ENCODE measurements at places on chromosomes 13 and 19.

DNA sequence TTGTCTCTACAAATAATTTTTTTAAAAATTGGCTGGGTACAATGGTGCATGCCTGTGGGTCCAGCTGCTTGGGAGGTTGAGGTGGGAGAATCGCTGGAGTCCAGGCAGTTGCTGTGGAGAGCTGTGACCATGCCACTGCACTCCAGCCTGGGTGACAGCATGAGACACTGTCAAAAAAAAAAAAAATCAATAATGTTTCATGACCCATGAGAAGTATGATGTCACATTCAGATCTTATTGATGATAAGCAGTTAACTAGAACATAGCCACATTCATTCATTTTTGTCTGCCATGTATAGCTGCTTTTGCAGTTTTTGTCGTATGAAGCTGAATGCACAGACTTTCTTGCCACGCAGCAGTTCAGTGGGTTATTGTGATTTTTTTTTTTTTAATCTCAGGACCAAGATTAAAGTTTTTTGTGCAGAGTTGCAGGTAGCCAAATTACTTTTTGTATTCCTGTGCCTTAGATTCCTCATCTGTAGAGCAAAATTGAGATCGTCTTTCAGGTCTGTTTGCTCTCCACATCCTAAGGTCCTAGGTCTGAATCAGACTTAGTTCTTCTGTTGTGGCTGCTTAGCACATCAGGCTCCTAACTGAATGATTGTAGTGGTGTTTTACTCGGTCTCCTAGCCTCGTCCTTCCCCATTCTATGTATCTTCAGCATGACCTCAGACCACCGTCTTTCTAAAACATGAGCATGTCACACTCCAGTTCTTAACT, 145.2 kb downstream of the GGACT start:
- DNase-seq = no peak

GRCh38 chr19:10631874-10632273, 6.5 kb downstream of the SLC44A2 start:
- no peak for DNase-seq

GRCh38 chr19:35080613-35081170, 34.9 kb upstream of the FXYD3 start:
- no peak for DNase-seq

DNA sequence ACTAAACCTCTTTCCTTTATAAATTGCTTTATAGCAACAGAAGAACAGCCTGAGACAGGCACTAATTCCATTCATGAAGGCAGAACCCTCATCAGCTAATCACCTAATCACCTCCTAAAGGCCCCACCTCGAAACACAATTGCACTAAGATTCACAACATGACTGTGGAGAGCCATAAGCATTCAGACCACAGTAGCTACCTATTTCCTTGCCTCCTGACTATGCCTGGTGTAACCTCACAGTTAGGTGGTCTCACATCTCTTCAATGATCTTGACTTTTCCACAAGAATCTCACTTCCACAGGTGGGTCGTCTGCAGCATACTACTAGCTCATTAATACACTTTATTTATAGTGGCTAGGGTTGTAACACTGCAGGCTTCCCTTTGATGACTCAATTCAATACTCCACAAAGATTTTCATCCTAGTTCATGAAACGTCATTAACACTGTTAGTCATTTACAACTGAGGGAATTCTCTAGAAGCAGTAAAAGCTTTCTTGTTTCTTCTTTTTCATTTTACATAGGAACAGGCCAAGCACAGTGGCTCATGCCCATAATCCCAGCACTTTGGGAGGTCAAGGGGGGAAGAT, 27.1 kb downstream of the STK24 start:
- no peak for DNase-seq

GRCh38 chr19:47340477-47341208, 8.5 kb upstream of the DHX34 start:
- no peak for DNase-seq

- no peak for DNase-seq
These were observed 235.9 kb downstream of the KLF12 start for GRCh38 chr13:73898276-73898675.

DNA sequence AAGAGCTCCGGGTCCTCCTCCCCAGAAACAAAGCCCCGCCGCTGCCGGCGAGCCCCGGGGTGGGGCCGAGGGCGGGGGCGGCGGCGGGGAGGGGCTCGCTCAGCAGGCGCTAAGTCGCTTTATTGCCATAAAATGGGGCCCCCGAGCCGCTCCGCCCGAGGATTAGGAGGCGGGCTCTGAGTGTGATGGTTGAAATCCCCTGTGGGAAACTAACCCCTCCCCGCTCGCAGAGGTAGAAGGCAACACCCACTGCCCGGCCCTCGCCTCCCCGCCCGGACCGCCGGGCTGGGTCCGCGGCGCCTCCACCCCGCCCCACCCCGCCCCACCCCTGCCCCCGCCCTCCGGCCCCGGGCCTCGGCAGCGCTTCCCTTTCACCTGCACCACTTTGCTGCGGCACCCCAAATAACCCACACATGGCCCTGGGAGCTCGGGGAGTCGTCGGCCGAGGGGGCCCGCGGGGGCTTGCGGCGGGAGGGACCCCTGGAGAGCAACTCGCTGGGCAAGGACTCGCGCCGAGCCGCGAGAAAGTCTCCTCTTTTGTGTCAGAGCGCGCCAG, at the start of gene KLF12:
TSS of gene KLF12 (minus strand) at position 184 of the 556 bp plus-strand sequence.
- peak; percentile 95 for DNase-seq

- no peak for DNase-seq
These were observed 2850.4 kb upstream of the PCDH20 start for GRCh38 chr13:64266024-64266423.

GRCh38 chr13:24168392-24168750, 7.9 kb downstream of the SPATA13 start:
- no peak for DNase-seq

GRCh38 chr13:85194482-85194881, 604.7 kb downstream of the SLITRK6 start:
- DNase-seq = no peak

- no peak for DNase-seq
These were observed 54.0 kb downstream of the ALOX5AP start for GRCh38 chr13:30789166-30789862.

DNA sequence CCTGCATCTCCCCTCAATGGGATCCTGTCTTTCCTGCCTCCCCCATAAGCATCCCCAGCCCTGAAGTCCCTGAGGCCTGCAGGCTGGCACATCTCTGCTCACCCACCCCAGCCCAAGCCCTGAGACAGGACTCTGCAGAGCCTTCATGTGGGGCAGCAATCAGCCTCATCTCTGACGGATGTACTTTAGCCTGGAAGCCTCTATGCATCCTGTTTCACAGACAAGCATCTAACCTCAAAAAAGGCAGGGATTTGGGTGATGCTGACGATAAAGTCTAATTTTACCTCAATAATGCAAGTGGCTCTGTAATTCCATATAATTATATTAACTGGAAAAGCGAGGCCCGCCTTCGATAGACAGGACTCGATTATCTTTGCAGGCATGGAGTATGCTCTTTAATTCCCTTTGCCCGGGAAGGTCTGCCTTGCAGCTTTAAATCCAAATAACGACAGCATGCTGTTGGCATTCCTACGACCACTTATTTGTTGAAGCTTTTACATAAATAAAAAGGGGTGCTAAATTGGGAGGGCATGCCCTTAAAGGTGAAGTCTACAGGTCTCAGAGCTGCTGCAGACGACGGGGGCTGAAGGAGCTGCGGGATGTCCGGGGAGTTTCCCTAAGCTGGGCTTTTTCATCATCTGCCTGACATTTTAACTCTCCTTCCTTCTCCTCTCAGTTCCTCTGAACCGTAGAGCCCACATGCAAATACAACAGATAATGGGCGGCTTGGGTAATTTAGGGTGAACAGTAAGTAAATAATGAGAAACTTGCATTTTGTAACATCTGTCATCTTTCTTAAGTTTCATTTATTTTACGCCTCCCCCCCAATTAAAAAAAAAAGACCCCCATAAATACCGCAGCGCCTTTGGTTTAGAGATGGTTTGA, 211.5 kb downstream of the URI1 start:
- peak; percentile 66 for DNase-seq

DNA sequence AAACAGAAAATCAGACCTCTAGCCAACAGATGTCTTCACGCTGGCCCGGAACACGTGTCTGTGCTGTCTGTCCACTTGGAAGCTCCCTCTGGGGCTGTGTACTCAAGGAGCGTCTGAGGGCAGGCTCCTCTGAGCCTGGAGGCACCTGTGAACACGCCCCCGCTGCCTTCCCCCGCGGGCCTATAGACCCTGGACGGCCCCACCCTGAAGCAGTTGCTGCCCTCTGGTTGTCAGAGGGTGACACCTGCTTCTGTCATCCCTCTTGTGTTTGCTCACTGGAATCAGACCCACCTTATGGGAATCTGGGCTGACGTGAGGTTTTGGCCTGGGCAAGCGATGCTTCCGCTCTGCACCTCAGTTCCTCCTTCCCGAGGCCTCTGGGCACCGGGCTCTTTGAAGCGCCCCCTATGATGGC, 19.2 kb downstream of the EPN1 start:
- DNase-seq = no peak

DNA sequence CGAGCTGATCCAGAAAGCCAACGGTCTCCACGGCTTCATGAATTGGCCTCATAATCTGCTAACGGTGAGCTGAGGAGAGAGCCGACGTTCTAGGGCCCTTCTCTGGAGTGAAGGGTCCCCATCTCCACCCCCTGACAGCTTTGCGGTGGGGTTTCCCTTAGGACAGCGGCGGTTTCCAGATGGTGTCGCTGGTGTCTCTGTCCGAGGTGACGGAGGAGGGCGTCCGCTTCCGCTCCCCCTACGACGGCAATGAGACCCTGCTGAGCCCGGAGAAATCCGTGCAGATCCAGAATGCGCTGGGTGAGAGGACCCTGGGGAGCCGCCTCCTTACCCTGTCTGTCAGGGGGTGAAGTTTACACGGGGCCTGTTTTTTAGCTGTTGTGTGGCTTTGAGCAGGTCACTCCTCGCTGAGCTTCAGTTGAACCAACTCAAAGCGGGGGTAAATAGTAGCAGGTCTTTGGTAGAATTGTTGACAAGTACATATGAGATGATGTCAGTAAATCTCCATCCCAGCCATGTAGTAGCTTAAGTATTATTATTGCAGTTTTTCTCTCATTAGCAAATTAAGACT, 801 bp downstream of the QTRT1 start:
- no peak for DNase-seq

DNA sequence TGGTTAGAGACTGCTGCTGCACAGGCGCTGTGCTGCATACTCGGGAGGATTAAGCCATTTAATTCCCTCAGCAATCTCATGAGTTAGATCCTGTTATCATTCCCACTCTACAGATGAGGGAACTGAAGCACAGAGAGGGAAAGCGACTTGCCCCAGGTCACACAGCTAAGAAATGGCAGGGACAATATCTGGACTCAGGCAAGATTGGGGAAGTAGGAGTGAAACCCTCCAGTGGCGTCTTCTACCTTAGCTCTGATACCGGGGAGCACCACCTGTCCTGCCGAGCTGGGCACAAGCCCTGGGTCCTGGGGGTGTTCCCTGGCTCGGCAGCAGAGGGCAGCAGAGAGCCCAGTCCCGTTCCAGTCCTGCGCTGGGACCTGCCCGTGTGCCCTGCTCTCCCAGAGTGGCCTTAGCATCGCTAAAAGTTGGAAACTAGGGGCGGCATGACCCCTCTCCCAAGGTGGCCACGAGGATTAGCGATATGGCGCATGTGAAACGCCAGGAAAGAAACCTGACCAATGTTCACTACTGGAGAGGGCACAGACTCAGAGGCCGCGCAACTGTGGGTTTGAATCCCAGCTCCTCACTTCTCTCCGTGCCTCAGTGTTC, 20.5 kb downstream of the CYTH2 start:
- DNase-seq = peak; percentile 44

DNA sequence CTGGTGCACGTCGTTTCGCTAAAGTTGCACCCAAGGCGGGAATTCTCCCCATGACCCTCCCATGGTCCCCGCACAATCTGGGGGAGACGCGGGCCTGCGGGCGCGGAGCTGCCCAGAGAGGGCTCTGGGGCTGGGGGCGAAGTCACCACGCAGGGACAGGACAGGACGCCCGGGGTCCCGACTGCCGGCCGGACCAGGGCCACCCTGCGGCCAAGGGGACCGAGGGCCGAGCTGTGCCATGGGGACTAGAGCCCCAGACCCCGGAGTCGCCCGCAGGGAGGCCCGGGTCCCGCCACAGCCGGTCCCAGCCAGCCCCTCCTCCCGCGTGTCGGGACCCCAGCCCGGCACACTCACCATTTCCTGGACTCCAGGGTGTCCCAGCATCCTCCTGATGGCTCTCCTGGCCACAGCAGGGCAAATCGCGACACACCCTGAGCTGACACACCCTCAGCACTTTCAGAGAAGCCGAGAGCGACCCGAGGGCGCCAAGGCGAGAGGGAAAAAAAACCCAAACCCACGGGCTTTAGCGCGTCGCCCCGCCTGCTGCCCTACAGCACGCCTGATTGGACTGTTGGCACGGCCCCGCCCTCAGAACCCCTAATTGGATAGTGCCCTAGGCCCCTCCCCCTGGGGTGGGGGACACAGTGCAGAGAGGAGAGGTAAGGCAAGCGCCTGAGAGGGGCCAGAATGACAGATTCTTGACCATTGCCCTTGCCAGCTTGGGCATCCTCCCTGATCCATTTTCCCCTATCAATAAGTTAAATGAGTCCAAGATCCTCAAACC, 28.6 kb downstream of the ZNF44 start:
- no peak for DNase-seq

- DNase-seq = no peak
These were observed 88.2 kb downstream of the STK24 start for GRCh38 chr13:98488736-98489135.

GRCh38 chr13:52112591-52112990, 16.3 kb downstream of the NEK5 start:
- no peak for DNase-seq

- DNase-seq = no peak
These were observed 1.3 kb downstream of the PMIS2 start for GRCh38 chr19:35587321-35587720.

DNA sequence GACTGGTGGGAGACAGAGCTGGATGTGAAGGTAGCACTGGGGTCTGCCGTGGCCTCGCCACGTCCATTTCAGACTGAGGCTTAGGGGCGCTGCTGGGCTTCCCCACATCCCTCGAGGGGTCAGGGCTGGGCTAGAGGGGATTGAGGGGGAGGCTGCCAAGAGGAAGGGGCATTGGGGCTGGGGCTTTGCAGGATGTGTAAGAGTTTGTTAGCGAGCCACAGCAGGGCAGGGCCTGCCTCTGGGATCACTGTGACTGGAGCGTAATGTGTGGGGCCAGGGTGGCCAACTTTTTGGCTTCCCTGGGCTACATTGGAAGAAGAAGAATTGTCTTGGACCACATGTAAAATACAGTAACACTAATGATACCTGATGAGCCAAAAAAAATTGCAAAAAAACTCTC, 14.1 kb downstream of the ARID3A start:
- DNase-seq = no peak

GRCh38 chr19:6503407-6504201, 1.5 kb upstream of the TUBB4A start:
- no peak for DNase-seq
